Stimulated activated CD4-positive, alpha-beta T cell treated with anti-CD3 and anti-CD28 coated beads, Interleukin-12 subunit alpha, Interleukin-12 subunit beta, amount 100 ng/mL, for 24 hours (primary cell): ENCODE measurements at places on chromosomes 7 and 10.

- no peak for DNase-seq
Observed at GRCh38 chr10:125218967-125219366, 58.6 kb upstream of the CTBP2 start.

GRCh38 chr7:87322912-87323311 lies 22.6 kb upstream of the CROT start:
- DNase-seq, result no peak

DNA sequence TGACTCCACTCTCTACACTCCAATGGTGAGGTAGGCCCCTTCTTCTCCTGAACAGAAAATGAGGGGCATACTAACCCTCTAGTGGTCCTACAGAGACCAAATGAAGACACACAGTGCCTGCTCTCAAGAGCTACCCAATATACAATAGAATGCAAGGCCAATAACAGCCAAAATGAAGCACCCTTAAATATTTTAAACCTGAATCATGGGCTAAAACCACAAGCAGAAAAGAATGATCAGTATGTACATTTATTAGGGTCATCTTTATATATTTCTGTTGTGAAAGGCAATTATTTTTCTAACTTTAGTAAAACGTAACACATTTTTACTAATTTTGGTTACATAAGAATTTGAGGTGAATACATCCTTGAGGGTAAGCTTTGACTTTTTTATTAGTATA lies 49.9 kb upstream of the COL1A2 start:
- DNase-seq, result no peak

DNA sequence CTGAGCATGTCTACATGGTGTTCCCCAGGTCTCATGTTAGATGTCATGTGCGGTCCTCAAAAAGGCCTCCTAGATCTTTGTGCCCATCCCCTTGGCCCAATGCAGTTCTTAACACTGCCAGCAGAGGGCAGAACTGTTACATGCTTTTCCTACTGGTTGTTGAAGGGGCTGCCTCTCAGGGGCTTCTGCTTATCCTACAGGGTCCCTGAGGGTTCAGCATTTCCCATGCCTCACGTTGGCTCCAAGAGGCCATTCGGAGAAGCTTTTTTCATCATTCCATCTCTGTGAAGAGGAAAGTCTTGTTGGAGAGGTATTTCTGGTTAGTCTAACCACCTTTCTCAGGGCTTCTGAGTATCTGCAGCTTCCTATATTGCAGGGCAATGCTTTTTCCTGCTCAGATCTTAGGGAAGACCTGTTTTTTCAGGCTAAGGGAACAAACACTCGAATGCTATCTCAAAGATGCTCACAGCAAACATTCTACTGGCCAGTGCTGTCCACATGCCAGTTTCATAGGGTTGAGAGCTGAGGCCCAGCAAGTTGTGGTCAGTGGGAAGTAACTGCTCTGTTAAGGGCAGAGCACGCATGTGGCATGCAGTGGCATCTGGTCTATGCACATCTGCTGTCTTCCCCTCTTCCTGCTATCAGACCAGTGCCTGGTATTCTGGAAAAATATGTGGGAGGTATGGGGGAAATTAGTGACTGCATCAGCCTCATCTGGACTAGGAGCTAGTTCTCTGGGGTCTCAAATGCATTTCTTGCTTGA lies 31.5 kb downstream of the MBL2 start:
- DNase-seq, result no peak

DNA sequence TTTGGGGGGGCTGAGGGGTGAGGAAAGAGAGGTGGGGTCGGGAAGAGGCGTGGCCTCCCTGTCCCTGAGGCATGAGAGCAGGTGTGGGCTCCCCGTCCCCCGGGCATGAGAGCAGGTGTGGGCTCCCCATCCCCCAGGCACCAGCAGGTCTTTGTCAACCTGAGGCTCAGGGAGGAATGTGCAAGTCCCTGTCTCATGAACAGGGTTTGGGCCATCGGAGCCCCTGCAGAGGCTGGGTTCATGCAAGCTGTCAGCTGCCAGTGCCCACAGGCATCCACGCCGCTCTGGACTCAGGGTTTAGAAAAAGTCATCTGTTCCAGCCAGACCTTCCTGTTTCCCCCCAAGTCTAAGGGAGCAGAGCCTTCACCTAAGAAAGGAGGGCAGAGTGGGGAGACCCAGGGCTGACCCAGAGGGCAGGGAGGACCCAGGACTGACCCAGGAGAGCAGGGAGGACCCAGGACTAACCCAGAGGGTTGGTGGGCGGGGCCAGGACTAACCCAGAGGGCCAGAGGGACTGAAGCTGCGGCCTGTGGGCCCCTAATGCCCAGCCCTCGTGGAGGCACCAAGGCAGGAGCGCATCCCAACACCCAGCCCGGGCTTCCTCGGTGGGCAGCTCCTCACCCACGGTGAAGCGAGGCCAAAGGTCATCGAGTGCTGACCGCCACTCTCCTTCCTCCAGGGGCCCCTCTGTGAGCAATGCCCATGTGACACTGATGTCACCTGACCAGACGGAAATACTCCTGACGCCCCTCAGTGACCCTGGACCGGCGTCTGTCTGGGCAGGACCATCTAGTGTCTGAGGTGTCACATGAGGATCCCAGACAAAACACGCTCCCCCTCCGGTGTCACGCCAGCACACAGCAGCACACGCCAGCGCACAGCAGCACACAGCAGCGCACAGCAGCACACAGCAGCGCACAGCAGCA lies 28.9 kb upstream of the GPR146 start:
- DNase-seq, result no peak

GRCh38 chr7:95261895-95262415 lies 62.4 kb downstream of the PON1 start:
- no peak for DNase-seq

GRCh38 chr7:137992104-137992549 lies 9.8 kb downstream of the CREB3L2 start:
- no peak for DNase-seq

DNA sequence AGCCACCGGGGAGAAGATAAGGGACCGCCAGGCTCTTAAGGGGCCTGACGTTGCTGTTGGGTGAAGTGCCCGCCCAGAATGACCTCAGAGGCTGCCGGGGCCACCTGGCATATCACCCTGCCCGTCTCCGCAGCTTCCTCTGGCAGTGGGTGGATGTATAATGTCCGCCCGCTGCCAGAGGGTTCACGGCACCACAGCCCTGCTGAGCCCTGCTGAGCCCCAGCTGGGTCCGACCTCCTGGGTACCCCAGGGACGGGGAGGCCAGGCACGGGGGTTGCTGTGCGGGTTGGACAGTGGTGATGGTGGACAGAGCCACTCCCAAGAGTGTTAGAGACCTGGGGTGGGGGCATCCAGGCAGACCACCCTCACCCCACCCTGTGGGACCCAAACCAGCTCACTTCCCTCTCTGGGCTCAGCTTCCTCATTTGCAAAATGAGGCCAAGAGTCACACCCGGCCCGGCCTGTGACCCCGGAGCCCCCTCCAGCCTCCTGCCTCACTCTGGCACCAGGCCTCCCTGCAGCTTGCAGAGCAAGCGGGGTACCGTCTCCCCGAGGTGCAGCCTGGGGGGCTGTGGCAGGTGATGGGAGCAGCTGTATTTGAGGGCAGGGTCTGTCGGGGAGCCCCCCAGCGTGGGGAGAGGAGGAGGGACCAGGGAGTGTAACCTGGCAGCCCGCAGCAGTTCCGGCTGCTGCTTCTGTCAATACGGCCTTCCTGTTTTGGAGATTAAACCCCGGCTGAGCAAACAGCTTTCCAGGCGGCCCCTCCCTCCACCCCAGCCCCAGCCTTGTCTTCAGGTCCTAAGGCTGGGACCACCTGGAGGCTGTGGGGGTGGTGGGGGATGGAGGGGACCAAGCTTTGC lies 8.4 kb upstream of the LFNG start:
- no peak for DNase-seq
